Stimulated activated CD4-positive, alpha-beta T cell treated with anti-CD3 and anti-CD28 coated beads, TNF-alpha, amount 100 ng/mL, for 1 hour (primary cell): ENCODE measurements at places on chromosomes 2 and 18.

- no peak for DNase-seq
Measured at GRCh38 chr2:170643346-170643745, 71.8 kb upstream of the SP5 start.

DNA sequence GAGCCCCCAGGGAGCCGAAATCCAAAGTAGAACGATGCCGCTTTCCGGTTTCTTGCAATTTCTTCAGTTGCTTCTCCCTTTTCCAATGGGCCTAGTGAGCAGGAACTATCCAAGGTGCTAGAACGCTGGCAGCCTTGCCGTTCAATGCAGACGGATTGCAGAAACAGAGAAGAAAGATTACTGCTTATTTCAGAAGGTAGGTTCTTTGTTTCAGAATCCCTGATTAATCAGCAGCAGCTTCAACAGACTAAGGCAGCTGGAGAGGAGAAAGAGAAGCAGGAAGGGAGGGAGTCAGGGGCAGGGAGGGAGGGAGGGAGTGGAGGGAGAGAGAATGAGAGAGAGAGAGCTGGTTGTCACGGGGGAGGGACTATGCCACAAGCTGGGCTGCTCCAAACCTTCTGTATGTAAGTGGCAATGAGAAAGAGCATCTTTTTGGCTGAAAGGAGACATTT lies 576 bp downstream of the NYAP2 start:
- no peak for DNase-seq

DNA sequence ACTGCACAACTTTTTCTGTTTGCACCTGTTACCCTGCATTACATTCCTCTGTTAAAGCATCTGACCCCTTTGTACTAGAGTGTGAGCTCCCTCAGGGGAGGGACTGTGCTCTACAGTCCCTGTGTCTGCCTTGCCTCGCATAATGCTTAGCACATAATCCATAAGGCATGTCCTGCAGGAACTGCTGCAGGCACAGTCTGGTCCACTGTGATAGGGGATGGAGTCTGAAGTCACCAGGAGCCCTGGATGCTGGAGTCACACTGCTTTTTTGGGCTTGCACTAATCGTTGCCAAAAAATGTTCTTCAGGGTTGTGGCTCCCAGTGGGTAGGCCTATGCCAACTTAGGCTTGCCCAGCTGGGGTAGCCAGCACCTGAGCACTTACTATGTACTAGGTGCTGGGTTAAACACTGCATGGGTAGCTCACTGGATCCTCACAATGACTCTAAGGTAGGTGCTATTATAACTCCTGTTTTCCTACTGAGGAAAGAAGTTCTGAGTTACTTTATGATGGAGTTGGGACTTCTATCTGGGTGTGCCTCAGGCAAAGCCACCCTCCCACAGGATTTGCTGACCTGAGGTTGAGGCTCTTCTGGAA lies 33.3 kb downstream of the COPS7B start:
- no peak for DNase-seq

GRCh38 chr18:3389977-3390376 lies 60.0 kb upstream of the TGIF1 start:
- no peak for DNase-seq

DNA sequence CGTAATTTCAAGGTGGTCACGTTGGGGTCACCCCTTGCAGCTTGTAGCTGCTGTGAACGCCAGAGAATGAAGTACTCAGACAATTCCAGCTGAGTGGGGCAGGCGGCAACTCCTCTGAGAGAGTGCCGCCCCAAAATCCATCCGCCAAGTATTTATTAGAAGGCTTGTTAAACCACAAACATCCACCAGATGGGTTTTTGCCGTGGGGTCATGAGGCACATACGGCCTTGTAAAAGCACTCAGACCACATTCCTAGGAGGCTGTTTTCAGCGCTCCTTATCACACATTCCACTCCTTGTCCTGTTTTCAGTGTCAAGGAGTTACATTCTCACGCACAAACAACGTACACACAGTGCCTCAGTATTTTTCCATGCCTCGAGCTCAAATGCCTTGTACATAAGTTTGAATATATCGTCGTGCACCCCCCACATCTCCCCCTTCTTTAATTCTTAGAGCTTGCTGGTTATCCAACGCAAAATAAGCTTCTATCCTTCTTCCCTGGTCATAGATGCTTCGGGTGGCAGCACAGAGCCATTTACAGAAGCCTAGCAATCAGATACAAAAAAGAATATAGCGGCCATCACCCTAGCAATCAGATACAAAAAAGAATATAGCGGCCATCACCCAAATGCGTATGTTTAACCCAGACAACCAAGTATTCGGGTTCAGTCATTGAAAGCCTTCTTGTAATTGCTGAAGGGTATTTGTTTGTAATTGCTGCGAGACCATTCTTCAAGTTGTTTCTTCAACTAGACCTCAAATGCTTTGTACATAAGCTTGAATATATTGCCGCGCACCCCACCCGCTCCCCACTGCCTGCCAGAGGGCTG lies 7.3 kb downstream of the ALPP start:
- no peak for DNase-seq

DNA sequence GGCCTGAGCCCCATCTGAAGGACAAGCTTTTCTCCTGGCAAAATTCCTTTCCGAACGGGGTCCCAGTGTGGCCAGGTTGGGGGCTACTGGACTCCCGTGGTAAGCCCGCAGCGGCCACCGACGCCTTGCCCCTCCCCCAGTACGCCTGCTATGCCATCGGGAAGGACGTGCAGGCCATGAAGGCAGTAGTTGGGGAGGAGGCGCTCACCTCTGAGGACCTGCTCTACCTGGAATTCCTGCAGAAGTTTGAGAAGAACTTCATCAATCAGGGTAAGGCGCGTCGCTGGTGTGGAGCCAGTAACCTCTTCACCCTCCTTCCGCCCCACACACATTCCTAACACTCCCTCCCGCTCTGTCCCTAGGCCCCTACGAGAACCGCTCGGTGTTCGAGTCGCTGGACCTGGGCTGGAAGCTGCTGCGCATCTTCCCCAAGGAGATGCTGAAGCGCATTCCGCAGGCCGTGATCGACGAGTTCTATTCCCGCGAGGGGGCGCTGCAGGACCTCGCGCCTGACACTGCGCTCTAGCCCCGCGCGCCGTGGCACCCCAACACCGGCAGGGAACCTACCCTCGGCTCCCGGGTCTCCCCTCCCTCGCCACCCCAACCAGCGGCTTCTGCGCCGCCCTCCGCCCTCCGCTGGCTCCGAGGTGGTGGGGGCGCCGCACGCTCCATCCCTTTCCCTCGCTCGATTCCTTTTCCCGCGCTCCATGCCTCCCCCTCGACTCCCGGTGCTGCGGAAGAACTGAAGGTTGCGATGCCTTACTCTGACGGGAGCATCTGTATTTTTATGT lies 13.6 kb upstream of the ANKRD53 start:
- DNase-seq, result peak; percentile 81

GRCh38 chr2:182447863-182448262 lies 21.0 kb upstream of the PDE1A start:
- no peak for DNase-seq

GRCh38 chr2:236997069-236997715 lies 88.5 kb upstream of the COPS8 start:
- no peak for DNase-seq

GRCh38 chr2:147829106-147829505 lies 15.7 kb upstream of the ACVR2A start:
- DNase-seq, result no peak

DNA sequence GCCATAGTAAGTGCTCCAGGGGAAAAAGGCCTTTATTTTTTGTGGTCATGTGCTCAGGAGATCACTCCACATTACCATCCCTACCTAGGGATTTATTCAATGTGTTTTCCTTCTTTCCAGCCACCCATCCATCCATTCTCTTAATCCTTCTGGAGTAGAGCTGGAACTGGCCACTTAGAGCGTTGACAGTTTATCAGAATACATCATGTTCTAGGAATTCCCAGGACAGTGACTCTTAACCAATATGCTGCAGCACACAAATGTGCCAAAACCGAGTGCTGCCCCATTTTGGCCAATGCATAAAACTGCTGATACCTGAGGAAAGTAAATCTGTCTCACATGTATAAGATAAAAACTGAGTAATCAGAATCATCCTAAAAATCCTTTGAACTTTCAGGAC lies 63.7 kb downstream of the FARSB start:
- DNase-seq, result no peak

DNA sequence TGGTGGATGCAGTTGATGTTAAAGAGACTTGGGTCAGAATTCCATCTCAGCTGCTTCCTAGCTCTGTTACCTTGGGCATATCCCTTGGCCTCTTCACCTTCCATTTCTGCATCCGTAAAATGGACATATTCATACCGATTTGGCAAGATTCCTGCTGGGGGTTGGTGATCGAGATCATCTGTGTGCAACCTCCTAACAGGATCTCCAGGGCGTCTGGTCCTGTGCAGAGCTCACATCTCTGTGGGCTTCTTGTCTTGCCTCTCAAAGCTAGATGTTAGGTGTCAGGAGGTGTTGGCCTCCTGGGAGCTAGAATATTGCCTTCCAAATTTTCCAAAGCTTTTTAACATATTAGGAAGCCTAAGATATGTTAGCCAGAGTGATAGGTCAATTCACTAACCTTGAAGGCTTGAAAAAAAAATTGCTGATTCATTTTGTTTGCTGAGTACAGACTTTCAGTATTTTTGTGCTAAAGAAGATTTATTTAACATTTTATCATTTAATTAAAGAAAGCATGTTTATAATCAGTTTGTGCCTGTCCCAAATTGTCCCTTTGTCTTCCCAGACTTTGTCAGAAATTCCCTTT lies 69.7 kb upstream of the ZNF516 start:
- DNase-seq, result no peak

DNA sequence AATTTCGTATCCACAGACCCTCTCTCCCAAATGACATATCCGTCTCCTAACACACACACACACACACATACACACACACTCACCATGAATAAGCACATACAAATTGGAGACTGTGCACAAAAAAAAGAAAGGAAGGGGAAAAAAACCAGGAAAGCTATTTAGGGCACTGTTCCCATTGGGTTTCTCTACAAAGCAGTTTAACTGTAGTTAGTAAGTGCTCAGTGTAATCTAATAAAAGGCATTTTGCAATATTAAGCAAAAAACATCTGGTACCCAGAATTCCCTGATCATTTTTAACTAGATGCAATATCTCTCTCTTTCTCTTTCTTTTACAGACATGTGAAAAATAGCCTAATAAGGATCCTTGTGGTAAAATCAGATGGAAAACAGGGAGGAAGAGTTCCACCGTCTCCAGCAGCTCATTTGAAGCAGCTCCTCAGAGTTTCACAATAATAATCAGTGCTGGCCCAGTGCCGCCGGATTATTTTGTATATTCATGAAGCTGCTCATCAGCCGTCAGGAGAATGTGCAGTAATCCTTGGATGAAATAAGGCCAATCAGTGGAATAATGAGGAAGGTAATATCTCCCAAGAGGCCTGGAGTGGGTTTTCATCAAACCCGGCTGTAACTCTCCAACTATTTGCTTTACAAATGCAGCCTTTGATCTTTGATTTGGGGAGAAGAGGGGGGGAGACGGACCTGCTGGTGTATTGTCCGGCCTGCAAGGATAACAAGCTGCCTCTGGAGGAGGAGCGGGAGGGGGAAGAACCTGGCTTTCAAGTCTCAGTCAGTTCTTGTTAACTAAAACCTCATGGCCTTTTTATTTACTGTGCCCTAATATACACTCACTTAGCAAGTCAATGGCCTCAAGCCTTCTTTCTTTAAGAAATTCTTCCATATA lies 227.6 kb upstream of the SMIM21 start:
- no peak for DNase-seq

DNA sequence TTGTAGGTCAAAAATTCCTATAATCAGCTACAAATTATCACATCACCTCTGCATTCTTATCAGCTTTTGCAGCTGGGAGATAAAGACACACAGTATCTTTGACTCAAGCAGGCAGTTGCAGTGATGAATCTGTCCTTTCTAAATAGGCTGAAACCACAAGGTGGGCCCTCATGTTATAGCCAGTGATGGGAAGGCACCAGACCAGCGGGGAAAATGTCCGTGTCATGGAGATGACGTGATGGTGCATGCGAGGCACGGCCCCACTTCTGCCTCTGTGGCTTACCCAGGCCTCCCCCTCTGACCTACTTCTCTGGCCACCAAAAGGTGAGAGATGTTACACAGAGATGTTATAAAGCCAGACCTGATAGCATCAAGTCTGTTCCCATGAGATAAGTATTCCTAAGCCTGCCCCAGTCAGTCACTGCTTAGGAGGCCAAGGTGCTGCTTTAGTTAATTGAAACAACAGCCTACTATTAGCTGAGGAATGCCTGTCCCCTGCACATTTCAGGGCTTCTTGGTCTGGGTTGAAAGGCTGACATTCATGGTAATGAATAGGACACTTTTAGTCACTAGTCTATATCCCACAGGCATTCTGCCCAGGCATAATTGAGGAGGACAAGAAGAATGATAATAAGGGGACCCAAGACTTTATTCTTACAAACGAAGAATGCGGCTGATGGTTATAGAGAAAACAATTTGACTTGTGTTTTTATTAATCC lies 327.9 kb downstream of the LPIN1 start:
- DNase-seq, result no peak

- DNase-seq, result no peak
Measured at GRCh38 chr2:131488306-131489205, 3.6 kb downstream of the MZT2A start.

DNA sequence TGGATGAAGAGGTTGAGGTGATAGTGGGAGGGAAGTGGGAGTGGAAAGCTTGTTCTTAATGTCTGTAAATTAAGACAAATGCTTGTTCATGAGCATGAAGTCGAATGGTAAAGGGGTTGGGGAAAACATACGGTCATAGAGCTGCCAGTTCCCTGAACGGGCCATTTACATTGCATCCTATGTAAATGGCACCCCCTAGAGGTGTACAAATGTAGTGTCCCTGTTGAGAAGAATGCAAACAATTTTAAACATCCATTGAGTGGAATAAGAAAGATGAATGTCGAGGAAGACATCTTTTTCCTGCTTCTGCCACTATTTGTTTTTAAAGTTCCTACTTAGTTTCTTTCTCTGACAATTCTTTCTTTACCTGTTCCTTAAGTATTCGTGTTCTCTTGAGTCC lies 155.7 kb downstream of the RDH14 start:
- no peak for DNase-seq

GRCh38 chr2:206368933-206369569 lies 74.3 kb upstream of the ADAM23 start:
- DNase-seq, result no peak

DNA sequence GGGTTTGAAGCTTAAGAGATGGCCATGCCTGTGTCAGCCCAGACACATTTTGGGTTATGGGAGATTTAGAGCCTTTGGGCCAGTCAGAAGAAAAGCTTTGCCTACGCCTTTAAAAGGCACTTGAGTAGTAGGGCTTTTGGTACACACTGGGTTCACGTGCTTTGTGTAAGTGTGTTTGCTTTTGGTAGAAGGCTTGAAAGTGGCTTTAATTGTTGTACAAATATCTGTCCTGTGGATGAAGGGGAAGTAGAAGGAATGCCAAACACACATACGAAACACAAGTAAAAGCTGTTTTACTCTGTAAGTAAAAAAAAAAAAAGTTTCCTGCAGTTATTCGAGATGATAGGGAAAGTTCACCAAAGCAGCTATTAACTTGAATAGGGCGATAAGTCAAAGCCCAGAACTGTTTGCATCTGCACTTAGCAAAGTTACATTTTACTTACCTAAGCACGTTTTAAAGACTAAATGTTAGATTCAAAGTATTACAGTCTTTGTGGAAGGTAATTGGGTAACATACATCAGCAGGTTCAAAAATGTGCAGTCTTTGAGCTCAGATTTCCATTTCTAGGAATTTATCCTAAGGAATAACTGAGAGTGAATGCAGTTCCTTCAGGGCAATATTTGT lies 75.4 kb downstream of the STK25 start:
- DNase-seq, result no peak
